ENCODE measurements at places on chromosomes 16 and 17. TPM values are rescaled to one million over a fixed set of nuclear protein-coding genes. Genes with fewer than 3 reads are reported as not detected.

Gene ENPP7
- not detected for total RNA-seq

Gene COL1A1
- under 0.01 TPM for total RNA-seq

Gene MPDU1
- total RNA-seq, result 70.0 TPM

Gene HOXB5
- total RNA-seq, result 0.13 TPM

Gene CD300LB
- not detected for total RNA-seq

Gene MYOCD
- total RNA-seq, result 0.25 TPM

Gene CCL14
- total RNA-seq, result 24.7 TPM

Gene HS3ST3A1
- total RNA-seq, result 0.39 TPM

Gene GNAO1
- total RNA-seq, result not detected

All from dermis microvascular lymphatic vessel endothelial cell (primary cell).